ENCODE measurements at places on chromosomes 13 and 19.
A peak's percentile ranks its signal among the peaks of the same experiment; 100 is the strongest.

DNA sequence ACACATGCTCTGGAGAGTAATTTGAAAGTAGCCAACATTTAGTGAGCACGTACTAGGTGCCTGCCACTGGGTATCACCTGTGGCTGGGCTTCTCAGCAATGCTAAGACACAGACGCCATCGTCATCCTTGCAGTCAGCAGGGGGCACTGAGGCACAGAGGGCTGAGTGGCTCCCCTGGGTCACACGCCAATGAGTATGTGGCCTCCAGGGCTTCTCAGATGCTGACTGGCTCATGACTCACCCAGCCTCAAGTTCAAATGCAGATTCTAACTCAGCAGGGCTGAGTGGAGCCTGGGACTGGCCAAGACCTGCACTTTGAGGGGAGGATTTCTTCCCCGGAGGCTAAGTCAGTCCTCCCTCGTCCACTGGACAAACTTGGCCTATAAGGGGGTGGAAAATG is 115.1 kb upstream of the CACNA1A start:
- DNase-seq: peak; percentile 29

DNA sequence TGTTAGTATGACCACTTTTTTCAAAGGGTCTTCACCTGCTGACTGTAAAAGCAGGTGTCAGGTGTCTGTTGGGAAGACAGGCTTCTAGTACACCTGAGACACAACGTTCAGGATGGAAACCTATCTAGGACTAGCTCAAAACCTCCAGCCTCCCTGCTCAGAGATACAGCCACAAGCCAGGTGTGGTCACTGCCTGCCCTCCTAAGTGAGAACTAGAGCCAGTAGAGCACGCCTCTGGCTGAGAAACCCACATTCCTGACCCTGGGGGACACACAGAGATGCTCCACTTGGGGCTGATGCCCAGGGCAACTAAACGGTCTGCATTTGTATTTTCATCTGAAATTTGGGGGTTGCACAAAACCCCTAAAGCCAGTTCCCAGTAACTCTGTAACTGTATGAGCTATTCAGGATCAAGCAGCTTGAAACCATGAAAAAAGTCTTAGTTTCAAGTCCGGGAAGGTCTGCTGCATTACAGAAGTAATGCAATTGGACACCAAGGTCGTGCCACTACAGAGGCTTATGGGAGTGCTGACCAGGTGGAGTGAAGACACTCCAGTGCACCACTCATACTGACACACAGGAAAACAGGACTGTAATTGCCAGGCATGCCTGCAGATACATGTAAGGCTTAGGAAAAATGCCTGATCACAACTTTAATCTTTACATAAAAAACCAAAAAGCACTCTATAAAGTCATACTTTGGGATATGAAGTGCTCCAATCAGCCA is 27.8 kb downstream of the ANKRD10 start:
- peak; percentile 18 for DNase-seq

GRCh38 chr13:109233293-109233692 is 553.1 kb downstream of the IRS2 start:
- DNase-seq: no peak

GRCh38 chr13:32639502-32640105 is 53.4 kb downstream of the PDS5B start:
- DNase-seq: peak; percentile 79

- DNase-seq: no peak
Observed at GRCh38 chr13:50942630-50943311, 33.2 kb downstream of the RNASEH2B start.

GRCh38 chr19:34145741-34146202 is 26.5 kb upstream of the LSM14A start:
- DNase-seq: peak; percentile 74

DNA sequence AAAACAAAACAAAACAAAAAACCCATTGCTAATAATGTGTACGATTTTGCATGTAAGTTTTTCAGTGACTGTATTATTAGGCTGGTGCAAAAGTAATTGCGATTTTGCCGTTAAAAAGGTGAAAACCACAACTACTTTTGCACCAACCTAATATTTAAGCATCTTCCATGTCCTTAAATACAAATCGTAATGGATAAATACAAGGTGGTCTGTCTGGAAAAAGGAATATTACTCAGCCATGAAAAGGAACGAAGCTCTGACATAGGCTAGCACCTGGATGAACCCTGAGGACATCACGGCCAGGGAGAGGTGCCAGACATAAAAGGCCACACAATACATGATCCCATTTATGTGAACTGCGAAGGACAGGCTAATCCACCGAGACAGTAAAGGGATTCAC is 33.2 kb downstream of the GADD45B start:
- DNase-seq: no peak

DNA sequence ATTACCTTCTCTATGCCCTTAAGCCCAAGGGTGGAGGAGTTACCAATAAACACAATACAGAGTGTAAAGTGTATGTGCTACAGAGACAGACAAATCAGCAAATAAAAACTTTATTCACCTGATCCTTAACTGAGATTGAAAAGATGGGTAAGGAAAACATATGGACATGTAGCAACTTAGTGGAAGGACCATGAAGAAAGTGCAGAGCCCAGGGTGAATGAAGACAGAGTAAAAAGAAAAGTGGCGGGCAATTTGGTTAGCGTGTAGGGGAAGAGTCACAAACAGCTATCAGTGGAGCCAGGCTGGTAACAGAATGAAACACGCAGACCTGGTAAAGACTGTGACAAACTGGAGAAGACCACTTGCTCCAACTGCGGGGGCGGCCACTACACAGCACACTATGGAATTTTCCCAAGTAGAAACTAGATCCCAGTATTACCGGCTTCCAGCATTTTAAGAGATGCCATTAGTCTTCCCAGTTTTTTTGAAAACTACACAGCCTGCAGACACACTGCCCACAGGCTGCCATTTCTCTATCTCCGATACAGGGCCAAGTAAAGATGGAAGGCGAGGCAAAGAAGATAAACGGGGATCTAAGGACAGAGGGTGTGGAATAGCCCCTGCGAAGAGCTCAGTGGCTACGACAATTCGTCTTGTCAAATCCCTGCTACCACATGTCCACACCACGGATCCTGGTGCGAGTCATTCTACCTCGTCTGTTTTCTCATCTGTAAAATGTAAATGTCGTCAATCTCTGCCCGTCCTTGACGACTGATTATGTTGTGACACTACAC is 1.2 kb downstream of the UQCRFS1 start:
- DNase-seq: peak; percentile 11

- DNase-seq: no peak
Observed at GRCh38 chr13:86862137-86862536, 809.0 kb upstream of the SLITRK5 start.

- no peak for DNase-seq
Observed at GRCh38 chr13:65943024-65943423, 1287.1 kb downstream of the PCDH9 start.

Data from DMS53 (cell line).